ENCODE measurements at places on chromosomes 2 and 18.

GRCh38 chr2:1654696-1655374 lies 89.5 kb downstream of the PXDN start:
- no peak for DNase-seq

DNA sequence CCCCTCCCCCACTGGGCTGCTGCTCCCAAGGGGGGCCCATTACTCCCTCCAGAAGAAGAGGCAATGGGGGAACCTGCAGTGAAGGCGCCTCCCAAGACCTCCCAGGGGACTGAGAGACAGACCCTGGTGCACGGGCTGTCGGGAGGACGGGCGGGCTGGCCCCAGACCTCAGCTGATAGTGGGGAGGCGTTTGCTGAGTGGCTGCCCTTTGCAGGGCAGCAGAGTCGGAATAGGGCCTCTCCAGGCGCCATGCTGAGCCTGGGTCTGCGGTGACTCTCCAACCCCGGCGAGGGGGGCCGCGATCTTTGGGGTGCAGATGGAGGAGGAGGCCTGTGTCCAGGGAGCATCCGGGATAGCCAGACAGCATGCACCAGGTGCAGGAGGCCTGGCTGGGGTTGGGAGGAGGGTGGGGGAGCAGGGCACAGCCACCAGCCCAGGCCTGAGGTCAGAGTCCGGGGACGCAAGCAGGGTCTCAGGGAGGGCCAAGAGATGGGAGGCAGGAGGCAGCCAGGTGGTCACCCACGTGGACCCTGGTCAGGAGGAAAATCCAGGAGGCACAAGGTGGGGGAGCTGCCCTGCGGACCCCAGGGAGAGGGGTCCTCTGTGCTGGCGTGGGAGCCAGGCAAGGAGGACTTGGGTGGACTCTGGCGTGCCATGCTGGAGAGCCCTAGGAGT lies 11.0 kb downstream of the CROCC2 start:
- DNase-seq: no peak

GRCh38 chr2:146417942-146418341 lies 1426.9 kb upstream of the ACVR2A start:
- no peak for DNase-seq

DNA sequence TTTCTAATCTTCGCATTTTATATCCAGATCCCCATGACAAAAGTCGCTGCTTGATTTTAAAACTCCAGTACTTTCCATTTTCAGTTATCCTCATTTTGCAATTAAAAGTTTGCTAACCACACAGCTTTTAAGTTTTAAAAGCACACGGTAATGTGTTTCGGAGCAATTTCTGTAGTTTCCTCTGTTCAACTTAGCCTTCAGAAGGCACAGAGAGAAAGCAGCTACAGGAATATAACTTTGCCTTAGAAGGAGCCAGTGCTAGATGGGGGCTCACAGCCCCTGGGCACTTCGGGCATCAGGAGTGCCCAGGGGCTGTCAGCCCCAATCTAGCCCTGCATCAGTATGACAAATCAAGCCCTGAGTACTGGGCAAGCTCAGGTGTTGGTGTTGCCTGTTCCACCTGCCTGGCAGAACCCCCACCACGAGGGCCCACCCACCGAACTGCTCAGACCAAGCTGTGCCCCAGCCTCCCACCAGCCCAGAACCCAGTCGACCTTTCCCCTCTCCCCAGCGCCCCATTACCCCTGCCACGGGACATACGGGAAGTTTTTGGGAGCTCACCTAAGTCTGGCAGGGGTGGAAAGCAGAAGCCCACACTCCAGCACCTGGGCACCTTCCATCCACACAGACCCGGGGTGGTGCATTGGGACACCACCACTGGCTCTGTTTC lies 47.3 kb downstream of the TRABD2A start:
- DNase-seq: no peak

- no peak for DNase-seq
Observed at GRCh38 chr18:78659748-78660147, 319.9 kb upstream of the SALL3 start.

GRCh38 chr2:3396920-3397559 lies 17.5 kb downstream of the TRAPPC12 start:
- DNase-seq: no peak

DNA sequence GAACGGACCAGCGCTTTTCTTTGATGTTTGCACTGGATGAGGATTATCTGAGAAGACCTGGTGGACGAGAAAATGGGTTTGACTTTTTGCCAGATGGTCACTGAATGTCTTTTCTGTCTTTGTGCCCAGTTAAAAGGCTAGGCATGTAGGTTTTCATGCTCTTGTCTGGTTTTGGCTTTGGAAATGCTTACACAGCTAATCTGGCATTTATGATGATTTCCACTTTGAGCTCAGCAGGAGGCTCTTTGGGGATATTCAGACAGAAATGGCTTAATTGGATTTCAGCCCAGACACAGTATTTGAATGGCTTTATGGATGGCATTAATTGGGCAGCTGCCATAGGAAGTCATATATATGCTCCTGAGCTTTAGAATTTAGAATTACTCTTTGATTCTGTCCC lies 59.6 kb downstream of the NCK2 start:
- DNase-seq: no peak

DNA sequence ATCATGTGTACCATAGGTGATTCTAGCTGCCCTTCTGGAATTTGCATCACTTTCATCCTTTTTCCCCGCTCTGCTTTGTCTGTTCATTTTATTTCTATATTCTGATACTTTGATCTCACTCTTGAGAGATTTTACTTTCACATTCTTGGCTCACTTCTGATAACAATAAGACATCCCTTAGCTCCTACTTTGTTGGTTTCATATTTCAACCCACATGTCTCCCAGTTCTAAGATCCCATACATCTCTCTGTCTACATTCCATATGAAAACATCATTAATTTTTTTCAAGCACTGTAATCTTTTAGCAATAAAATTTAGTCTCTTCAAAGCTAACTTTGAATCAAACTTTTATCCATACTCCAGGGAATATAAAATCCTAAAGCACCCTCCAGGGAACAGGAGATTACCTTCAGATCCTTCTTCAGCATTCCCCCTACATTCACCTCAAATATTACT lies 75.6 kb downstream of the COL3A1 start:
- no peak for DNase-seq

- DNase-seq: no peak
Observed at GRCh38 chr2:207792244-207792785, 22.6 kb upstream of the FZD5 start.

GRCh38 chr2:12278217-12278750 lies 438.5 kb upstream of the TRIB2 start:
- no peak for DNase-seq

GRCh38 chr18:12474876-12475275 lies 67.1 kb downstream of the PRELID3A start:
- no peak for DNase-seq

- DNase-seq: no peak
Observed at GRCh38 chr2:1611886-1612285, 132.4 kb downstream of the PXDN start.

DNA sequence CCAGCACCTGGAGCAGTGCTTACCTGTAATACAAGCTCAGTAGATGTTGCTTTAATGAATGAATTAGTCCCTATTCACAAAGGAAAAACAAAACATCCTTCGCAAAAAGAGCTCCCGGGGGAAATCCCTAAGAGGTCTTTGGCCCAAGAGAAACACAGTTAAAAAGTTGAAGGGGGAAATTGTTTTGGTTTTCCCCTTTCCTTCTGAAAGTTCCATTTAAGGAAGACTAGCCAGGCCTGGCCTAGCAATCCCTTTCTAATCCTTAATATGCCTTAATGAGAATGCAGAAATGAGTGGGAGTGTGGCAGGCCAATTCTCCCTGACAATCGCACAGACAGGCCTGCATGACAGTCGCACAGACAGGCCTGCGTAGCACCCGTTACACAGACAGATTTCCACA lies 33.5 kb upstream of the REL start:
- no peak for DNase-seq

- peak; percentile 87 for DNase-seq
Observed at GRCh38 chr18:23828426-23828825, 139.2 kb downstream of the LAMA3 start.

- peak; percentile 62 for DNase-seq
Observed at GRCh38 chr2:203484266-203485112, 50.6 kb downstream of the RAPH1 start.

DNA sequence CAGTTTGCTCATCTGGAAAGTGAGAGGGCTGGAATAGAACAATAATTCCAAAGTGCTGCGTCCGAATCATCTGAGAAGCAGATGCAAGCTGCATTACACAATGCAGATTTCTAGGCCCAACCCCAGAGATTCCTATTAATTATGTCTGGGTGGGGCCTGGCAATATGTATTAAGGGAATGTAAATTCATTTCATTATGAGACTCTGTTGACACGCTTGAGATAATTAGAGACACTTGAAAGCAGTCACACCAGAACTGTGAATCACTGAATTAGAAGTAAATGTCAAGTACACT lies 54.7 kb upstream of the HK2 start:
- no peak for DNase-seq

DNA sequence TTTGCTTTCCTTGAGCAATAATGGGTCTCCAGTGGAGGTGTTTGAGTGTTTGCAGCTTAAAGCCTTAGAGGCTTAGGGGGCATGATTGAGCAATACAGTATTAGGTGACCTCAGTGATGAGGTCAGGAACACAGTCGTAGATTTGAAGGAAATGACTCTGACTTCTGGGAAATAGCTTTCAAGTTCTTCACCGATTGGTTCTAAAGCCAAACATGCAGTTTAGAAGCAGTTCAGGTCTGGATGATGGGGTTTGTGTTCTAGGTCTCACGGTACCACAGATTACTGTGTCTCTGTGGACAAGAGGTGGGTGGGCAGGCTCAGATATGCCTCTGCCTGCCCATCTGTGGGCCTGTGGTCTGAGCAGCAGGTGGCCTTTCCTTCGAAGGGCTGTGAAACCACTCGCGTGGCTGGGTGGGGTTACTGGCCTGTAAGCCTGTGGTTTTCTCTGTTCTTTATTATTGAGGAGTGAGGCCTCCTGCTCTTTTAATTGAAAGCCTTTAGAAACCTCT lies 7.8 kb downstream of the MTHFD2 start:
- peak; percentile 61 for DNase-seq

DNA sequence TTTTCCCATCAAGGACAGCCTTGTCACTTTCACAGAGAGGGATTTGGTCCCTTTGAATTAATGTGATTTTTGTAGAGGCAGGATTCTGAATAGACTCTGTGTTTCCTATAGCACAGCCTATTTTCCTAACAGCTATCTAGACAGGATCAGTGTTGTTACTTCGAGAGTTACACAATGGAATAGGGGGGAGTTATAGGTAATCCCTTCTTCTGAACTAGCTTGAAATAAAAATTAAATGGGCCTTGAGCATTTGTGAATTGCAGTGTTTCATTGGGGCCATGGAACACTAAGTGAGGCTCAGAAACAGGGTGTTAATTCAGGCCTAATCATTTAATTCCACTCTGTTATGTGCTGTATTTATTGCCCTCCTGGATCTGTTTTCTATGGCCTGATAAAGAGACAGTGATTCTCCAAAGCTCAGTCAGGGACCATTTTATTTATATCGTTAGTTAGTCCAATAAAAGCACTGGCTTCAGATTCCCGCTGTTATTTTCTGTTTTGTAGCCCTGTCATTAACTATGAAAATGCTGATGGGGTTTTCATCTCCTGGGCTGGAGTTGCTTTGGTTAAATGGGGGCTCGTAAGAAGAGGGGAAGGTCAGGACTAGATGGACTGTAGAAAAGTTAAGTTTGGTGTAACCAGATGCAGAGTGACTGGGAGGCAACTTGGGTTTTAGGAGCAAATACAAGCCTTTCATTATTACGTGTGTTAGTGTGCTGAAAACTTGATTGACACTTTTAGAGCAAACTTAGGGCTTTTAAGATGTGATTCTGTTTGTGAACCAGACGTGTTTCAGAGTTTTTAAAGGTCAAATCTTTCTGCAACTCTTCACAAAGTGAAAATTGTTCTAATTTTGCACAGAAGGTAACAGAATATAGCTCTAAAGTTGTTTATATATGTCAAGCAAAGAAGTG lies 461.0 kb upstream of the HNRNPA3 start:
- DNase-seq: no peak

- no peak for DNase-seq
Observed at GRCh38 chr2:196077821-196078220, 9.2 kb upstream of the DNAH7 start.

GRCh38 chr2:179440642-179441251 lies 176.1 kb upstream of the SESTD1 start:
- peak; percentile 18 for DNase-seq

GRCh38 chr18:43303376-43303775 lies 26.1 kb upstream of the SYT4 start:
- DNase-seq: no peak

- no peak for DNase-seq
Observed at GRCh38 chr2:210288408-210288807, 26.6 kb downstream of the MYL1 start.

GRCh38 chr2:97735161-97735561 lies 21.8 kb downstream of the ZAP70 start:
- DNase-seq: no peak

DNA sequence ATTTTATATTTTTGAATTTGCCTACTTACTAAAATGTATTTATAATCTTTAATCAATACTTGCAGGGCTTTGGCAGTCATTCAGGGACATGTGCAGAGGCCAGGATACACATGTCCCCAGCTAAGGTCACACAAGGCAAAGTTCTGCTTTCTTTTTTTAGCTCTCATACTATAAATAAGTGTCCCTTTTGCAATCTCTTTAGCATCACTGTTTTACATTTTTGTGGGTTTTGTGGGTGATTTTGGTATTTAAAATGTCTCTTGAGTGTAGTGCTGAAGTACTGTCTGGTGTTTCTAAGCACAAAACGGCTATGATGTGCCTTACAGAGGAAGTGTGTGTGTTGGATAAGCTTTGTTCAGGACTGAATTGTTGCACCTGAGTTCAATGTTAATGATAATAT lies 309.0 kb upstream of the GULP1 start:
- DNase-seq: no peak

- DNase-seq: peak; percentile 90
Observed at GRCh38 chr2:241315879-241316631, at the start of gene SEPTIN2. Gene SEPTIN2 (plus strand): TSS chr2:241315925. CDS start chr2:241324233, 8,308 bp downstream.

GRCh38 chr2:65377556-65378192 lies 54.7 kb downstream of the SPRED2 start:
- DNase-seq: no peak

GRCh38 chr2:217842017-217842416 lies 160.8 kb downstream of the TNS1 start:
- DNase-seq: no peak

DNA sequence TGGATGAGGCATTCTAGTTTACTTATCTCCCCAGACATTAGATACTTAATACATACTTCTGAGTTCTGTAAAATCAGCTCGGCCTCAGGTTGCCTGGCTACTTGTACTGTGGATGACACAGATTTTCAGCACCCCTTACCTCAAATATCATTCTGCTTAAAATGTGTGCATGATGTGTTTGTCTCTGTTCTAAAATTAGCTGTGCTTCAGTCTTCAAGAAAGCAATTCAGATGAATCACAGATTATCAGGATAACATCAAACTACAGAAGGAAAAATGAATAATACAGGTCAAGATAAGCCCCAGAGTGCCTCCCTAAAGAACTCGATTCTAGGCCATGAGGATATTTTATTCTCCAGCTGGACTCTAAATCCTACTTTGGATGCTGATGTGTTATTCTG lies 21.3 kb upstream of the MAPRE2 start:
- DNase-seq: no peak

DNA sequence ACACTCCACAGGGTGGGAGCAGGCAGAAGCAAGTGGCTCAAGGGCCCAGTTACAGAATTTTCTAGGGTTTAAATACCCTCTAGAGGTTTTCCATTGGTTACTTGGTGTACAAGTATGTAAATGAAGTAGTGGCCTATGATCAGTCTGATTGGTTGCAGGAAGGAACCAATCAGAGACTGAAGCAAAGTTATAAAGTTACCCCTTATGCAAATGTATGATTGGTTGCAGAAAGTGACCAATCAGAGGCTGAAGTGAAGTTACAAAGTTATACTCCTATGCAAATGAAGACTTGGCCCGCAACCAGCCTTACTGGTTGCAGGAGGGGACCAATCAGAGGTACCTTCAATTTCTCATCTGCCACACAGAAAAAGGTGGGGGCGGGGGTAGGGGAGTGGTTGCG lies 154.6 kb downstream of the INO80D start:
- DNase-seq: no peak

All from CD4-positive, alpha-beta memory T cell (primary cell).